IPS DF 6.9 (cell line): ENCODE measurements at places on chromosomes 4 and X.

- H3K4me1 ChIP-seq, result peaks cover 1% of the 10 kb centered on the region; the same call in 1 of the 2 replicates
- no peaks in the 10 kb centered on the region for H3K36me3 ChIP-seq
- H3K27me3 ChIP-seq, result no peaks in the 10 kb centered on the region
- no peak overlapping the region for H3K27ac ChIP-seq
These were observed 41.3 kb downstream of the DOCK11 start for GRCh38 chrX:118536687-118537461.

DNA sequence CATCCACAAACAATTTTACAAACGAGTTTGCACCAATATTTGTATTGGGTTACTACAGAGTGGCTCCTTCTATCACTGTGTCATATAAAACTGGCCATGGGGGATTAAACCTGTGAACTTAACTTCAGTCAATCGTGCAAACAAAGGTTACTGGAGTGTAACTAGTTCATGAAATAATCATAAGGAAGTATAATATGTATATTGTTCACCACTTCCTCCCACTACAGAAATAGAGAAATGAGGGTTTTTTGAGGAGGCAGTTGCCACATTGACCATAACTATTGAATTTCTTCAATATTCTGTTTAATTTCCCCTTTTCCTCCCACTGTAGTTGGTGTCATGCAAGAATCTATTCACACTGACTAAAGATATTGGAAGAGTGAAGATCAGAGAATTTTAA, at the start of gene GPR82:
TSS of gene GPR82 (plus strand) at position 356 of the 400 bp plus-strand sequence. CDS start 2,846 bp downstream, outside the sequence.
- DNase-seq, result no peak
- H3K4me3 ChIP-seq, result no peak within 1 kb of the TSS
- no peaks in the 10 kb centered on the region for H3K36me3 ChIP-seq
- no peaks in the 10 kb centered on the region for H3K27me3 ChIP-seq

DNA sequence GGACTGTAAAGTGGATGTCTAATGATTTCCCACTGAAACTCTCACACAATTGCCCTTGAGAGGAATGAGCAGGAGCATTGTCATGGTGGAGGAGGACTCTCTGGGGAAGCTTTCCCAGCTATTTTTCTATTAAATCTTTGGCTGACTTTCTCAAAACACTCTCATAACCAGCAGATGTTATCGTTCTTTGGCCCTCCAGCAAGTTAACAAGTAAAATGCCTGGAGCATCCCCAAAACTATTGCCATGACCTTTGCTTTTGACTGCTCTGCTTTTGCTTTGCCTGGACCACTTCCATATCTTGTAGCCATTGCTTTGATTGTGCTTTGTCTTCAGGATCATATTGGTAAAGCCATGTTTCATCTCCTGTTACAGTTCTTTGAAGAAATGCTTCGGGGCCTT, 120.2 kb upstream of the PDE5A start:
- no peak overlapping the region for H3K4me3 ChIP-seq
- H3K27ac ChIP-seq, result no peak overlapping the region
- no peaks in the 10 kb centered on the region for H3K4me1 ChIP-seq
- H3K27me3 ChIP-seq, result no peaks in the 10 kb centered on the region

DNA sequence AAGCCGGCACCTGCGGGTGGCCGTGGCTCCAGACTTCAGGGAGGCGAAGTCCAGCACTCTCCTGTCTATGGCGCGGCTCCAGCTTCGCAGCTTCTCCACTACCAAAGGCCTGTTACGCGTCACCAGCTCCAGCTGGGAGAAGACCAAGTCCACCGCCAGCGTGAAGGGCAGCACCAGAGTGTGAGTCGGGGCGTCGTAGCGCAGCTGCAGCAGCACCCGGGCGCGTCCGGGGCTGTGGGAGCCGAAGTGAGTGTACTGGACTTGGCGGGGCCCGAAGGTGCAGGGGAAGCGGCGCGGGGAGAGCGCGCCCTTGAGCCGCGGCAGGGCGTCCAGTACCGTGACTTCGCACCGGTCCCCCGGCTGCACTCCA, 444 bp downstream of the FREM3 start:
- H3K4me3 ChIP-seq, result peak overlapping the region; percentile 48; the same call in 1 of the 2 replicates
- H3K36me3 ChIP-seq, result no peaks in the 10 kb centered on the region
- H3K4me1 ChIP-seq, result no peaks in the 10 kb centered on the region
- H3K27ac ChIP-seq, result no peak overlapping the region

DNA sequence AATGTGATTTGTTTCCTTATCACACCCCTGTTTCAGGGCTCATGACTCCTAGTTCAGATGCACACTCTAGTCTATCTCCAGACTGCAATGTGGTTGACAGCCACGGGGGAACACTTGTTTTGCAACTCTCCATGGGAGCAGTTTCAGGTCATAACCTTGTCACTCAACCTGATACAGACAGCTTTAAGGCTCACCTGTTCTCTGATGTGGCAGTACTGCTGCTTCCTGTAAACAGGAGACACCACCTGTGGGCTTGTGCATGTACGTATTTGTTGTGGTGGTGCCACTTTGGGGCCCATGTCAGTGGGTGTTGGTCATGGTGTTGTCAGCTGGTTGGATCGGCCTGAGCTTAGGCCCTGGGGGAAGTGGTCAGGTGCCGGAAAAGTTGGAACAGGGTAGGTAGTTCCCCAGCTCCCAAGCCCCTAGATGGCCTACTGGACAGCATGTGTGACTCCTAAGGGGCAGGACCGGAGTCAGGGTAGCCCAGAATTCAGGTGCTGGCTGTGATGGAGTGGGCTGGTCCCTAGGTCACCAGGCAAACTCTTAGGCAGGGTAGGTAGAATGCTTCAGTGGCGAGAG, 46.2 kb downstream of the FAM9B start:
- no peak overlapping the region for H3K27ac ChIP-seq
- no peak overlapping the region for H3K4me3 ChIP-seq
- H3K4me1 ChIP-seq, result no peaks in the 10 kb centered on the region
- DNase-seq, result no peak
- H3K36me3 ChIP-seq, result no peaks in the 10 kb centered on the region

DNA sequence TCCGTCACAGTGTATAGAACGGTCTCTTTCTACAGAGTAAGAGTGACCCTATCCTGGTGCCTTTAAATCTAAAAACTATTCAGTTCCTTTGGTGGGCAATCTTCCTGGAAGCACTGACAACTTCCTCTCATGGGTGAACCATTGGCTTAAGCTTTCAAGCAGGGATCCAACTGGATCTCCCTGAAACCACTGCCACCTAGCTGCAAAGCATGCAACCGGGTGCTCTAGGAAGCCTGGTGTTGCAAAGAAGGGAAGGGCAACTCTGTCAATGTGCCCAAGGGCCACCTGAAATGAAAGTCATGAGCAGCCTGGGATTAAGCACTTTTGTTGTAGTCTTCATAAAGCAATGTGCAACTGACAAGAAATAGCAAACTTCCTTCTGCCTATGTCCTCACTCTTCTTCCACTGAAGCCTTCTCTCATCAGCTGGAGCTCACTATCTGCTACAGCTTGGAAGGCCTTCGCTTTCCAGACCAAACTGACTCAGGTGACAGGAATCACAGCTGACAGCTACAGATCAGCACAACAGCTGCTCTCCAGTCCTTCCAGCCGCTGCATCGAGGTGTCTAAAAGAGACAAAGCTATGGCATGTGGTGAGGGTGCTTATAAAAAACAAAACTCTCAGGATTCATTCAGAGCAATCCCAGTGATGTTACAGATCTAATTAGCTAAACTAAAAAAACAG, 46.1 kb downstream of the SETD7 start:
- peak; percentile 22 for DNase-seq
- H3K27me3 ChIP-seq, result no peaks in the 10 kb centered on the region
- no peaks in the 10 kb centered on the region for H3K36me3 ChIP-seq
- H3K27ac ChIP-seq, result no peak overlapping the region
- no peaks in the 10 kb centered on the region for H3K4me1 ChIP-seq

GRCh38 chrX:46967547-46967946, 55.3 kb downstream of the JADE3 start:
- no peaks in the 10 kb centered on the region for H3K36me3 ChIP-seq
- H3K27me3 ChIP-seq, result no peaks in the 10 kb centered on the region
- no peak overlapping the region for H3K27ac ChIP-seq
- no peaks in the 10 kb centered on the region for H3K4me1 ChIP-seq
- H3K4me3 ChIP-seq, result no peak overlapping the region

DNA sequence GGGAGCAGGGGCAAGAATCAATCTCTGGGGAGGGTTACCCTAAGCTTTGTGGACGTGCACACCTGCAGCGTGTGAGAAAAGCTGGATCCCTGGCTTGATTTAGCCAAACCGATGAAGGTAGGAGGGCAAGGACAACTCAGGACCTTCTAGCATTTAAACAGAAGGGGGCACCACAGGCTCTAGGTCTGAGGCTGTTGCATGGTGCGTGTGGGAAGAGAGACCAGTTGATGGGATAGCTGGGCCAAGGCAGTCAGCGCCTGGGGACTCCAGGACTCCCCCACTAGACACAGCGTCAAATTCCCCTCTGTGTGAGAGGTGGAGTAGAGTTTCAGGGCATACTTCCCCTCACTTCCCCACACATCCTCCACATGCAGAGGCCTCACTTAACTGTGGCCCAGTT, 4.3 kb downstream of the GABRQ start:
- peaks cover 8% of the 10 kb centered on the region for H3K4me1 ChIP-seq
- DNase-seq, result no peak
- no peak overlapping the region for H3K4me3 ChIP-seq
- peaks cover 1% of the 10 kb centered on the region; the same call in 1 of the 2 replicates for H3K27me3 ChIP-seq
- no peak overlapping the region for H3K27ac ChIP-seq

- H3K27ac ChIP-seq, result no peak overlapping the region
- H3K4me3 ChIP-seq, result no peak overlapping the region
- no peaks in the 10 kb centered on the region for H3K36me3 ChIP-seq
- H3K27me3 ChIP-seq, result no peaks in the 10 kb centered on the region
These were observed 79.2 kb downstream of the TRIML1 start for GRCh38 chr4:188218392-188218791.

- no peaks in the 10 kb centered on the region for H3K36me3 ChIP-seq
- peak; percentile 31 for DNase-seq
- H3K4me3 ChIP-seq, result no peak overlapping the region
- H3K27me3 ChIP-seq, result no peaks in the 10 kb centered on the region
These were observed 33.4 kb downstream of the CYTL1 start for GRCh38 chr4:4985844-4986243.

DNA sequence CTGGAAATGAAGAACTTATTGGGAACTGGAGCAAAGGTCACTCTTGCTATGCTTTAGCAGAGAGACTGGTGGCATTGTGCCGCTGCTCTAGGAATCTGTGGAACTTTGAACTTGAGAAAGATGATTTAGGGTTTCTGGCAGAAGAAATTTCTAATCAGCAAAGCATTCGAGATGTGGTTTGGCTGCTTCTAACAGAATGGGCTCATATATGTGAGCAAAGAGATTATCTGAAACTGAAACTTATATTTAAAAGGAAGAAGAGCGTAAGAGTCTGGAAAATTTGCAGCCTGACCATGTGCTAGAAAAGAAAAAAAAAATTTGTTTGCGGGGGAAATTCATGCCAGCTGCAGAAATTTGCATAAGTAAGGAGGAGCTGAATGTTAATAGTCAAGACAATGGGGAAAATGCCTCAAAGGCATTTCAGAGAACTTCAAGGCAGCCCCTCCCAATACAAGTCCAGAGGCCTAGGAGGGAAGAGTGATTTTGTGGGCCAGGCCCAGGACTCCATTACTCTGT, 35.9 kb upstream of the PAPSS1 start:
- DNase-seq, result no peak
- H3K36me3 ChIP-seq, result no peaks in the 10 kb centered on the region
- H3K27me3 ChIP-seq, result no peaks in the 10 kb centered on the region
- no peak overlapping the region for H3K4me3 ChIP-seq
- H3K4me1 ChIP-seq, result peaks cover 2% of the 10 kb centered on the region; the same call in 1 of the 2 replicates
- H3K27ac ChIP-seq, result no peak overlapping the region

DNA sequence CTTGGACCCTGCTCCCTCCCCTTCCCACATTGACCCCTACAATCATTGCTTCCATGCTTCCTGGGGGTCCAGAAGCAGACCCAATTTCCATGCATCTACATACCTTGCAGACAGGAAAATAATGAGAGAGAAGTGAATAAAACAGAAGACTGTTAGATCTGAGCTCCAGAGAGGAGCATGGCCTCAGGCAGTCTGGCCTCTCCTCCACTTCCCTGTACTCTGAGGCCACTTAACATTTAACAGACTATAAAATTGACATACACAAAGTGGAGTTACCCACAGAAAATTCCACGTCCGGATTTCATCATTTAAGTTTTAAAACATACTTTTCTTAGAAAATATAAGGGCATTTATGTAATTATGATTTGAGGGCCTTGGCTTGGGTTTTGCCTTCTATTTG, 2.1 kb upstream of the PRSS12 start:
- no peaks in the 10 kb centered on the region for H3K4me1 ChIP-seq
- H3K27me3 ChIP-seq, result peaks cover 5% of the 10 kb centered on the region
- H3K4me3 ChIP-seq, result no peak overlapping the region

DNA sequence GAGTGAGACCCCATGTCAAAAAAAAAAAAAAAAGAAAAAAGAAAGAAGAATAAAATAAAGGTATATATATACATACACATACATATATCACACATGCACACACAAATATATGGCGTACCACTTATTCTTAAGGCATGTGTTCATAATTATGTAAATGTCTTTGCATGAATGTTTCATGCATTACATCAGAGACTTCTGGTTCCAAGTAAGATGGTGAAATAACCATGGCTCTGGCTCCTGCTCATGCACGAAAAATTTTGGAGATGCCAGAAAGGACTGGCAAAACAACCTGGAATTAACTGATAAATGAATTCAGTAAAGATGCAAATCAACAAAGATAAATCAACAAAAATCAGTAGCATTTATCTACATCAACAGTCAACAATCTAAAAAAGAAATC, 19.7 kb upstream of the FHIP1A start:
- DNase-seq, result no peak
- H3K4me1 ChIP-seq, result no peaks in the 10 kb centered on the region
- H3K27me3 ChIP-seq, result no peaks in the 10 kb centered on the region
- H3K4me3 ChIP-seq, result no peak overlapping the region

DNA sequence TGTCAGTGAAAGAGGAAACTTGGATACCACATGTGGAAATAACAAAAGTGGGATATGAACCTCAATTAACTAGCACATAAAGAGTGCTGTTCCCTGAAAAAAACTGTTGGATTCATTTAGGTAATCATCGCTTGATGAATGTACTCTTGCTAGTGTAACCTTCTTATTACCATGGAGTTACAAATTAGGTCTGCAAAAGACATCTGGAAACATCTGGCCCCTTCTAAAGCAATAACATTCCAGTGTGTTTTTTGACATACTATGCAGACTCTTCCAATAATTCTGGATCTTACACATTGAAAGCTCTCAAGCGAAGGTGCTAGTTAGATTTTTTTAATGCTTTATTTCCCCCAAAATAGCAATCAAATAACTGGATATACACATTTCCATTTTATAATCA, 134.6 kb downstream of the ATP10D start:
- H3K27ac ChIP-seq, result no peak overlapping the region
- DNase-seq, result no peak
- H3K36me3 ChIP-seq, result no peaks in the 10 kb centered on the region
- no peaks in the 10 kb centered on the region for H3K27me3 ChIP-seq

DNA sequence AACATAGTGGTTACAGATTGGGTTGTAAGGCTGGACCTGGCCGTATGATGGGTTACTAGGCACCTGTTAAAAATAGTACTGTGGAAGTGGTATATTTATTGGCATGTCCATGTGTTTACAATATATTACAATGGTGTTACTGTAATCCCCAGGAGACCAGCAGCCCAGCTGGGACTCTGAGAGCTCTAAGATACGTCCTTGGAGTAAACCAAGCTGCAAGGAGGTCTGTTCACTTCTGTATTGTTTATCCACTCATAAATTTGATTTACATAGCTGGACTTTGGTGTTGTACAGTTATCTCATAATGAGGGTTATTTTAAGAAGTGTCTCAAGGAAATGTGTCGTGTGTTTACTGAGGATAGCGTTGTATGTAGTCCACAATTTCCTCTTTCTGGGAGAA, 93.8 kb downstream of the TBL1X start:
- H3K27me3 ChIP-seq, result no peaks in the 10 kb centered on the region
- H3K4me3 ChIP-seq, result no peak overlapping the region
- H3K27ac ChIP-seq, result no peak overlapping the region
- no peaks in the 10 kb centered on the region for H3K36me3 ChIP-seq
- no peak for DNase-seq
- no peaks in the 10 kb centered on the region for H3K4me1 ChIP-seq
